ENCODE measurements at places on chromosomes 7 and 10.

DNA sequence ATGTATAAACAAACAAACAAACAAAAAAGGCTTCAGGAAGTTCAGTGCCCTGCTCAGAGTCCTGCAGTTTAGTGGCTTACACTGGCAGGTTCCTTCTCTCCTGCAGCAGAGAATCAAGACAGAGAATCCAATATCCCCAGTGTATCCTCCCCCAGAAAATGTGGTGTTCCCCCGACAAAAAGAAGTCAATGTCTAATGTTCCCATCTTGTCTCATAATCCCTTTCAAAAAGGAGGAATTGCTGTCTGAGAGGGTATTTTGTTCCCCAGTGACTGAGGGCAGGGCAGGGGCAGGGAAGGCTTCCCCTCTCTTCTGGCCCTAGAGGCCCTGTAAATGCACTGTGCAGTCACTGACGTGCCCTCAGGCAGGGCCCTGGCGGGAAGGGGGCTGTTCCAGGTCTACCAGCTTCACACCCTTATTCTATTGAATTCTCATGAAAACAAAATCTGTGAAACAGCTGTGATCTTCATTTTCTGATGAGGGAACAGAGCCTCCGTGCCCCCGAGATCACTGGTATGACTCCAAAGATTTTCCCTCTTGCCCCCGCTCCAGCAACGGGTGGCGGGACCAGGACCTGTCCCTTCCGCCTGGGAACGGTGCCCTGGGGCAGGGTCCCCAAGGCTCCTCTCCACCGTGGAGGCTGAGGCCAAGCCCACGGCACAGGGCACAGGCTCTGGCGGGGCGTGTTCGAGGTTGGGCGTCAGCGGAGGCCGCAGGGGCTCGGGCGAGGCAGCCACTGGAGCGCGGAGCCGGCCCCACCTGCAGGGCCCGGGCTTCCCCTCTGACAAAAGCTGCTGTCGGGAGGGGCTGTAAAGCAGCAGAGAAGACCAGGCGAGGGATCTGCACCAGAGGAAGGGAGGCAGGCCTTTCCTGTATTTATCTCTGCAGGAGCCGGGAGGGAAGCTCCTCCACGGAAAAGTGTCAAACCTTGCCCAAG lies 13.4 kb upstream of the WDFY4 start:
- DNase-seq, result no peak

DNA sequence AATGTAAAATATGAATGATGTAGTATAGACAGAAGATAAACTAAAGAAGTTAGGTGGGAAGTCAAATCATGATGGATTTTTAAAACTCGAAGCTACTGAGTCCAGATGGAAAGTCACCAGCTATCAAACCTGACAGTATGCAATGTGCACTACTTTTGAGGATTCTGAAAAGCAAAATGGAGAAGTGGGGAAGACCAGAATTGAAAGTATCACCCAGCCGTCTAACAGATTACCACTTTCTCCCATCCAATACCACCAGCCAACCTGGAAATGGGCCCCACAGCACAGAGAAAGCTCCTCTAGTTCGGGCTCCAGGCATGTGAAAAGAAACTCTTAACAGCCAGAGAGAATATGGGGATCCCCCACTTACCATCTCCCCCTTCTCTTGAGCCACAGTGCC lies 67.9 kb upstream of the SRRM3 start:
- no peak for DNase-seq

GRCh38 chr10:65470986-65471385 lies 1454.8 kb upstream of the LRRTM3 start:
- DNase-seq, result no peak

- no peak for DNase-seq
Measured at GRCh38 chr7:66641526-66641871, 12.8 kb downstream of the KCTD7 start.

GRCh38 chr7:117186218-117187010 lies 136.4 kb downstream of the WNT2 start:
- DNase-seq, result no peak

- DNase-seq, result no peak
Measured at GRCh38 chr7:73350306-73351068, 22.5 kb downstream of the FKBP6 start.

- DNase-seq, result no peak
Measured at GRCh38 chr10:30215141-30215540, 133.9 kb downstream of the MTPAP start.

DNA sequence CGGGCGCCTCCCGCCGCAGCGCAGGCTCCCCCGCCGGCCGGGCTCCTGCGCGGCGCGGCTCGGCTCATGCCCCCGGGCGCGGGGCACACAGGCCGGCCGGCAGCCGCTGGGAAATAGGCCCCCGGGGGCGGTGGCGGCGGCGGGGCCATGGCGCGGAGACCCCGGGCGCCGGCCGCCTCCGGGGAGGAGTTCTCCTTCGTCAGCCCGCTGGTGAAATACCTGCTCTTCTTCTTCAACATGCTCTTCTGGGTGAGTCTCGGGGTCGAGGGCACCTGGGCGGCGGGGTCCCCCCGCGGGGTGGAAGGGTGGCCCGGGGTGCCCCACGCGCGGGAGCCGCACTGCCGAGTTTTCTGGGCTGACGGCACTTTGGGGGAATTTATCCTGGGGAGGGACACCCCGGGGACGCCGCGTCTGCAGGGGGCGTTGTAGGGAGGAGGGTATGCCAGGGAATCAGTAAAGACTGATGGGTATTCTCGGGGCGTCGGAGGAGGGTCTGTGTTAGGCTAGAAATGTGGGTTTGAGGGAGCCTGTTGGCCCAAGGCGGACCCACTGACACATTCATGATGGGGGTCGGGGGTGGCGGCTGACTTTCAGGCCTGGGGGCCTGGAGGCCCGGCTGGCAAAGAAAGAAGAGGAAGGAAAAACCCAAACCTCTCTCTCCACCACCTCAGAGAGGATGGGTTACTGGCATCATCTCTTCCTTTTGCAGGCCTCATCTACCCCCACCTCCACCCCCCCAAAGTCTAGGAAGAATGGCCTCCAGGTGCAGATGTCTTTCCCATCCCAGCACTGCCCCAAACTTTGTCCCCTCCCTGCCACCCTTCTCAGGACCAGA lies 544 bp downstream of the TSPAN33 start:
- DNase-seq, result peak; percentile 30

- no peak for DNase-seq
Measured at GRCh38 chr7:132815696-132816311, 239.5 kb upstream of the PLXNA4 start.

DNA sequence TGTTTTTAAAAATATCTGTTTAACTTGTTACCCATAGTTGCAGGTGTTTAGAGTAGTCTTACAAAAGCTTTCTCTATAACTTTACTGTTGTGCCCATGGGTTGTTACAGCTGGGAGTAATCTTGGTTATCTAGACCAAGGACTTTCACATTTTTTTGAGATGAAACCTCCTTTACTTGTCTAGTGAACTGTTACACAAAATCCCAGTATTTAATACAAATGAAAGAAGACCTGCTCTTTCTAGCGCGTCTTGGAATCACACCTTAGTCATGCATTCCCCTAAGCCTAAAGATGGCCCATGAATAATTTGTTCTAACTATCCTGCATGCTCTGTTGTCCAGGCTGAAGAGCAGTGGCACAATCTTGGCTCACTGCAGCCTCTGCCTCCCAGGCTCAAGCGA lies 38.0 kb downstream of the CSGALNACT2 start:
- DNase-seq, result no peak

DNA sequence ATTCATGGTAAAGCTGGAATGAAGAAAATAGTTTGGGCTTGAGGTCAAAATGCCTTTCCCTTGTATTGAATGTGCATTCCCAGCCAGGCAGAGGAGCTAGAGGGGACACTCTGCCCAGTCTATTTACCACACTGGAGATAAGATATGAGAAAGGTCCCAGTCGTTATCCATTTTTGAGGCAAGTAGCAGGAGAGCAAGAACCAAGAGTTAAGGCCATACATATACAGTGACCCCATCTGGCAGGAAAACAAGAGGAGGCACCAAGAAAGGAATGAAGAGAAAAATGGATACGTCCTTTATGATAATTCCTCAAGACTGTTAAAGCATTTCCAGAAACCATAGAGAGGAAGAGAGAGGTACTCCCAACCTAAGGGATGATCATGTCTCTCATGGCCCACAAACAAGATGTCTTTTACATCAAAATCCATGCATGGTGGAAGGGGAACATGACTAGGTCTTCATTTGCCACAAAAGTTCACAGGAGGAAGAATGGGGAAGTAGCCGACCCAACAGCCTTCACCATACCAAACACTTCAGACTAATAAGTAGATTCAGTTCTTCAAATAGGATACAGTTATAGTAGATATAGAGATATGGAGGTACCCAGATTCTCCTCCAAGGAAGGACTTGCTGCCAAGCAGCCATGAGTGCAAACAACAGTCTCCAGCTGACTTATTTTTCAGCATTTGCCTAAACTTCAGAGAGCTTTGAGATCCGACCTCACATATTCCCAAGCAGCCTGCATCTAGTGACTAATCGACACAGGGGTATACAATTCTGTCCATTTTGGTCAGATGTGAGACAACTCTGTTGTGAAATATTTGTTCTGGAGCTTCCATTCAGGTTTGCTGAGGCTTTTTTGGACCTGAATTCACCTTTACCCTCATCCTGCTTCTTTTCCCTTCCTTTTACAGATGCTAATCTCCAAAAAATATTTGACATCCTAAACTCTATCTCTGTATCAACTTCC lies 61.1 kb upstream of the CCDC71L start:
- no peak for DNase-seq

DNA sequence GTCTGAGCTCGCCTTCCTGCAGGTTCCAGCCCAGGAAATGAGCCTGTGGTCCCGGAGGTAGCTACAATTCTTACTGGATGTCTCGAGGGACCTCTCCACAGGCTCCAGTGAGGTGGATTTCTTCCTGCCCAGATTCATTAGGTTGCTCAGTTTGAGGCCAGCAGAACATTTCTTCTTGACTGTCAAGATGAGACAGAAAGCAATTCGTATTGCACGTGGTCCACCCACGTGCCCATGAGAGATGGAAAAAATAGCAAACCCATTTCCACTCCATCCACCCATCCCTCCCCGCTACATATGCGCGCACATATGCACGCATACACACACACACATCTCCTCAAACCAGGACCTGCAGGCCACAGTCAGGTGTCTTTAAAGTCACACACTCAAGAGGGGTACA lies 68.7 kb downstream of the VWA2 start:
- no peak for DNase-seq

DNA sequence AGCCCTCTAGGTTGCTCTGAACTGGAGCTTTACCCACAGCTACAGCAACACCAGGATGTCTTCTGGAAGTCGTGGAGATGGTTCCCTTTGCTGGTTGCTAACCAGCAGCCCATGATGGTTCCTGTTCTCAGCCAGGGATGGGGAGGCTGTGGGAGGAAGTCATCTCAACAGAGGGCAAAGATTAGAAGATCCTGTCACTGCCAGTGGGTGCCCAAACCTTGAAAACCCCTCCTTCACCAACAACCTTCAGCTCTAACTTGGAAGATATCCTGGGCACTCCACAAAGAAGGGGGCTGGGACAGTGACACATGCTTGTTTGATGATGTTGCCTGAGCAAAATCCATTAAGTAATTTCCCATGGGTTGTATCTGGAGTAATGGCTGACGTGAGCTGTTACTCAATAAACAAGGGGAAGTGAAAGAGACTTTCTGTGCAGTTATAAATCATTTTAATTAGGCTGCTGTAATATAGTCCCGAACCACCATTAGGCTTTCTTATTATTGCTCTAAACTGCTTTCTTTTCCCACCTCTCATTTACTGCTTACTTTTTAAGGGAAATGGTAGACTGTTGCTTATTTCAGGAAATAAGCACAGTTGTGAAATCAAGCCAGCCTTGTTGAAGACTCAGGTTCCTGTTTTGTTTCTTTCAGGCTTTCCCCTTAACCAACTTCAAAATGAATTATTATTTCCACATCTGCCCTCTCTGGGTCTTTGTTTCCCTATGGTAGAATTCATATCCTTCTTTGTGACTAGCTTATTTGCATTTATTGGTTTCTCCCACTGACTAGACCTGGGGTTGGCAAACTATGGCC lies 124.8 kb downstream of the PPP1R17 start:
- no peak for DNase-seq

- DNase-seq, result no peak
Measured at GRCh38 chr10:7937315-7937945, 117.1 kb upstream of the GATA3 start.

GRCh38 chr7:45656431-45656830 lies 82.3 kb downstream of the ADCY1 start:
- DNase-seq, result no peak

- no peak for DNase-seq
Measured at GRCh38 chr7:98788966-98789365, 80.8 kb downstream of the TMEM130 start.

DNA sequence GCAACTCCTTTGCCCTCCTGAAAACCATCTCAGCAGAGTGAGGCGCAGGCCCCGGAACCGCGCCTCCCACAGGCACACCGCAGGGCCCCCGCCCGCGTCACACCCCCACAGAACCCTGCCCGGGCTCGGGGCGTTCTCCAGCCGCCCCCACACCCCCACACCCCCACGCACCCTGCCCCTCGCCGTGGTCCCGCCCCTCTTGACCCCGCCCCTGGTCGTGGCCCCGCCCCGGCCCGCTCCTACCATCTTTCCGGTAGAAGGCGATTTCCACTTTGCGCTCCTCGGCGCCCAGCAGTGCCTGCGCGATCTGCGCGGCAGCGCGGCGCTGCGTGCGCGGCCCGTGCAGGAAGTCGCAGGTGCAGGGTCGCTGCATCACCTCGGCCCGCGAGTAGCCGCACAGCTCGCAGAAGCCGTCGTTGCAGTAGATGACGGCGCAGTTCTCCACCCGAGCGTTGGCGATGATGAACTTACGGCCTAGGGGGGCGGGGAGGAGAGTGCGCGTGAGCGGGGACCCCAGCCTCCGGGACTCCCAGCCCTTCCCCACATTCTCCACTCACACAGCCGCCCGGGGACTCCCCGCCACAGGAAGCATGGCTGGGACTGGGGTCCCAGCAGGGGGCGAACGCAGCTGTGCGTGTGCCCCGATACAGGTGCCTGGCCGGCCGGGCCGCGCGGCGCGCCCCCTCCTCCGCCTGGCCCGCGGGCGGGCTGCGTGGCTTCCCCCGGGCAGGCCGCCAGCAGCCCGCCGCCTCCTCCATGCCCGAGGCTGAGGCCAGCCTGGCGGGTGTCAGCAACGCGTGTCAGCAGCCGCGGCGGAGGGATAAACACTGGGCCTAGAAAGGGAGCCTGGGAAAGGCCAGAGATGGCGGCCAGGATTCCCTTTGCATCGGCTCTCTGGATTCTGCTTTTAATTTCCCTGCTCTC lies 3.4 kb downstream of the KCNH2 start:
- peak; percentile 79 for DNase-seq
